ENCODE measurements at places on chromosomes 16 and 17.

- H3K36me3 ChIP-seq, result no peaks in the 10 kb centered on the region
- no peak for DNase-seq
- peaks cover 22% of the 10 kb centered on the region for H3K4me1 ChIP-seq
- no peak overlapping the region for H3K4me3 ChIP-seq
- H3K27ac ChIP-seq, result no peak overlapping the region
- H3K27me3 ChIP-seq, result no peaks in the 10 kb centered on the region
Measured at GRCh38 chr17:21289175-21289901, 4.8 kb downstream of the MAP2K3 start.

GRCh38 chr17:49995055-49995738, at the start of gene DLX3:
Gene DLX3, minus strand, starts transcription at chr17:49995224. Its CDS starts 226 bp downstream, at chr17:49994998.
- H3K27me3 ChIP-seq, result peaks cover 80% of the 10 kb centered on the region
- H3K4me3 ChIP-seq, result peak within 1 kb of the TSS; percentile 32
- no peaks in the 10 kb centered on the region for H3K36me3 ChIP-seq
- no peak within 1 kb of the TSS for H3K27ac ChIP-seq
- peak; percentile 89 for DNase-seq

DNA sequence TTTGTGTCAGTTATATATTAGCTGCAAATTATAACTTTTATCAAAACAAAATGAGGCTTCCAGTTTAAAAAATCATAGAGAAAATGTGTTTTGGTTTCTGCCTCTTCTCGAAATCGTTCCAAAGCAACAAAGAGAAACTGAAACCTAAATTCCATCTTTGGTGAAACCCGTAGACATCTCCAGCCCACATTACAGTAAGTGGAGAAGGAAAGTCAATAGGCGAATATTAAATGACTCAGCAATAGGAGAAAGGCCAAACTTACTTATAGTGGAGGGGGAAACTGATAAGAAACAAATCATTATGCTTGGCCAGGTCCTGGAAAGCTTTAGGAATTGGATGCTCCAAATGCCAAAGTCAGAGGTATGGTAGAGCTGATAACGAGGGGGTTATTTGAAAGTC, 103.0 kb upstream of the SHISA6 start:
- no peaks in the 10 kb centered on the region for H3K4me1 ChIP-seq
- H3K27ac ChIP-seq, result no peak overlapping the region
- H3K4me3 ChIP-seq, result no peak overlapping the region
- H3K36me3 ChIP-seq, result no peaks in the 10 kb centered on the region

- H3K27me3 ChIP-seq, result no peaks in the 10 kb centered on the region
- H3K27ac ChIP-seq, result peak overlapping the region; percentile 80
Measured at GRCh38 chr17:75151930-75152329, 2.4 kb downstream of the JPT1 start.

DNA sequence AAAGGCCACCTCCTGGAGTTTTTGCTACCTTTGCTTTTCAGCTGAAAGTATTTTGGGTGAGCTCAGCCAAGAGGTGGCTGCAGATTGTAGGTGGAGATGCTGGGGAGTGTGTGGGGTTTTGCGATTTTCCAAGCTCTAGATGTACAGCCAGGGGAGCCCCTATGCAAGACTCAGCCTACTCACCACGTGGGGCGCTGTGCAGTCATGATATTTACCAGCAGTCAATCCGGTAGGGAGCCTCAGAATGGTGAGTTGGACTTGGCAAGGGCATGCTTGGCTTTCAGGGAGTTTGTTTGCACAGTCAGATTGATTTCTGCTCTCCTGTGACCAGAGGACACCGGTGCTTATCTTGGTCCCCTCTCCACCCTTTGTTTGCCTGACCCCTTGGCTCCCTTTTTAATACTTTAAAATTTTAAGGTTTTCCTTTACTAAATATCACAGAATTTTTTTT, 175.3 kb downstream of the UTP18 start:
- H3K4me3 ChIP-seq, result no peak overlapping the region
- H3K27ac ChIP-seq, result no peak overlapping the region
- peak; percentile 84 for DNase-seq
- H3K36me3 ChIP-seq, result no peaks in the 10 kb centered on the region
- H3K4me1 ChIP-seq, result peaks cover 4% of the 10 kb centered on the region
- no peaks in the 10 kb centered on the region for H3K27me3 ChIP-seq

DNA sequence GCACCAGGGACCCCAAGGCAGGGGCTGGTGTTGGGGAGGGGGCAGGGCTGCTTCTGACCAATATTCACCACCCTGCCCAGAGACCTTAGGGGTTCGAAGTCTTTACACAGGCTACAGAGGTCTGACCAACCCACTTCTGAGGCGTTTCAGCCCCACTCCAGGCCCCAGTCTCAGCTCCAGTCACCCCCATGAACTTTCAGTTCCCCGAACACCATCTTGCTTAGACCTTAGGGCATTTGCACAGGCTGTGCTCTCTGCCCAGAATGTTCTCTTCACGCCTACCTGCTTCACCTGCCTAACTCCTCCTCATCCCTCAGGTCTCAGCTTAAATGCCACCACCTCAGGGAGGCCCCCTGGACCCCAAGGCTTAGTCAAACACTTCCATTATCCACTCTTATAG, 25.8 kb upstream of the CPNE2 start:
- H3K27ac ChIP-seq, result no peak overlapping the region
- H3K27me3 ChIP-seq, result no peaks in the 10 kb centered on the region
- H3K36me3 ChIP-seq, result no peaks in the 10 kb centered on the region
- H3K4me1 ChIP-seq, result peaks cover under 1% of the 10 kb centered on the region

DNA sequence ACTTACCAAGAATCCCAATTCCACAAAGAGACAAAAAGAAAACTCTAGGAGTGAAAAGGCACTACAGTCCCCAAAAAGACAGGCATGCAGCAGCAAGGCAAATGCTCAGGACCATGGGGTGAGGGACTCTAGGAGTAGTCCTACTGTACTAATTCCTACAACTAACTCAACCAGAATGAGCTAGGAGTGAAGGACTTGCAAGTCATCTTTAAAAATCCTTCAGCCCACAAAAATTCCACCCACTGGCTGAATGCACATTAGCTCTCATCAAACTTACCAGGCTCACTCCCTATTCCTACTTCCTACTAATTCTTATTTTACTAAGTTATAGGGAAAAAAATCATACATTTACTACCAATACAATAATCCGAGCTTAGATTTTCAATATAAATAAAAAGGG, 141.7 kb upstream of the C17orf78 start:
- no peak for DNase-seq
- no peaks in the 10 kb centered on the region for H3K4me1 ChIP-seq

- no peak overlapping the region for H3K4me3 ChIP-seq
- no peaks in the 10 kb centered on the region for H3K27me3 ChIP-seq
- no peaks in the 10 kb centered on the region for H3K4me1 ChIP-seq
- DNase-seq, result no peak
Measured at GRCh38 chr17:45111850-45112249, 20.5 kb downstream of the PLCD3 start.

DNA sequence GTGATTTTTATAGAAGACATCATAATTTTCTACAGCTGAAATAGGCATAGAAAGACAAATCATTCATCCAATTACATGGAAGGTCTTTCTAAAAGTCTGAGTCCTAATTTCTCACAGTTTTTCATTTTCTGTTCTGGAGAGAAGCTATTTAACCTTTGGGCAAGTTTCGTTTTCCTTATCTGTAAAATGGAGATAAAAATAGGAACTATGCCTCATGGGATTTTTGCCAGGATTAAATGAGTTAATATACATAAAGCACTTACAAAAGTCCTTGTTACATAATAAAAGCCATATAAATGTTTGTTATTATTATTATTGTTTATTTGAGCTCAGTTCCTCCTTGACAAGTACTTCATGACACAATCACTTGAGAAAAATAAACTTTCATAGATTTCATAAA, 121.4 kb downstream of the SKAP1 start:
- DNase-seq, result no peak
- no peak overlapping the region for H3K27ac ChIP-seq
- no peaks in the 10 kb centered on the region for H3K4me1 ChIP-seq
- H3K27me3 ChIP-seq, result peaks cover 15% of the 10 kb centered on the region

- no peaks in the 10 kb centered on the region for H3K4me1 ChIP-seq
- no peaks in the 10 kb centered on the region for H3K36me3 ChIP-seq
- no peak overlapping the region for H3K4me3 ChIP-seq
- DNase-seq, result no peak
Measured at GRCh38 chr17:77225265-77225664, 84.5 kb downstream of the SEC14L1 start.
